MCF 10A (cell line): ENCODE measurements at places on chromosomes 5 and 9. TPM values are rescaled to one million over a fixed set of nuclear protein-coding genes. Genes with fewer than 3 reads are reported as not detected.

Gene ROR2
- 0.10 and 0.84 TPM in 2 replicates for total RNA-seq

Gene ANKRD20A1
- 0.10 and 0.28 TPM in 2 replicates for total RNA-seq

Gene AGXT2
- not detected in 2 replicates for total RNA-seq

Gene CTSV
- total RNA-seq = 1.9 and 2.8 TPM in 2 replicates

Gene SPINK13
- not detected in 2 replicates for total RNA-seq

Gene CYLC2
- total RNA-seq = not detected in 2 replicates

Gene MAMDC4
- 11.8 and 14.1 TPM in 2 replicates for total RNA-seq

Gene LOX
- total RNA-seq = 7.1 and 10.7 TPM in 2 replicates

Gene PCDHGA7
- total RNA-seq = 0.56 and 0.86 TPM in 2 replicates

Gene FOXD4L6
- 0.30 and 0.69 TPM in 2 replicates for total RNA-seq

Gene FGD3
- not detected in 2 replicates for total RNA-seq

Gene CMYA5
- total RNA-seq = 0.37 and 0.61 TPM in 2 replicates

Gene TAS2R1
- total RNA-seq = not detected in 2 replicates

Gene IFNA13
- not detected in 2 replicates for total RNA-seq

Gene CCDC69
- total RNA-seq = 2.8 and 3.0 TPM in 2 replicates

Gene PCDHGA12
- total RNA-seq = 0.79 and 0.91 TPM in 2 replicates

Gene HTR1A
- total RNA-seq = not detected in 2 replicates

Gene PCDHA2
- not detected in 2 replicates for total RNA-seq

Gene MSX2
- total RNA-seq = 4.8 and 5.6 TPM in 2 replicates

Gene NRARP
- total RNA-seq = 1.4 and 2.2 TPM in 2 replicates

Gene TNIP1
- 246 and 342 TPM in 2 replicates for total RNA-seq

Gene PRR7
- total RNA-seq = 15.0 and 23.2 TPM in 2 replicates

Gene TMEM232
- total RNA-seq = 2.8 and 3.1 TPM in 2 replicates

Gene IL9
- not detected in 2 replicates for total RNA-seq

Gene EXOC3
- 44.1 and 49.6 TPM in 2 replicates for total RNA-seq

Gene PCDHA1
- total RNA-seq = 0.07 TPM in 1 of 2 replicates, not detected in the other

Gene MARVELD2
- 19.4 and 21.8 TPM in 2 replicates for total RNA-seq

Gene TMEM215
- total RNA-seq = not detected in 2 replicates

Gene SH2D3C
- total RNA-seq = not detected in 2 replicates

Gene PCDHGA1
- total RNA-seq = 0.20 and 0.35 TPM in 2 replicates

Gene CCL21
- not detected in 2 replicates for total RNA-seq

Gene WNT8A
- total RNA-seq = not detected in 2 replicates

Gene PCDHB9
- total RNA-seq = 1.0 and 1.8 TPM in 2 replicates
